ENCODE measurements at places on chromosomes 16 and 17. TPM values are rescaled to one million over a fixed set of nuclear protein-coding genes. Genes with fewer than 3 reads are reported as not detected.

DNA sequence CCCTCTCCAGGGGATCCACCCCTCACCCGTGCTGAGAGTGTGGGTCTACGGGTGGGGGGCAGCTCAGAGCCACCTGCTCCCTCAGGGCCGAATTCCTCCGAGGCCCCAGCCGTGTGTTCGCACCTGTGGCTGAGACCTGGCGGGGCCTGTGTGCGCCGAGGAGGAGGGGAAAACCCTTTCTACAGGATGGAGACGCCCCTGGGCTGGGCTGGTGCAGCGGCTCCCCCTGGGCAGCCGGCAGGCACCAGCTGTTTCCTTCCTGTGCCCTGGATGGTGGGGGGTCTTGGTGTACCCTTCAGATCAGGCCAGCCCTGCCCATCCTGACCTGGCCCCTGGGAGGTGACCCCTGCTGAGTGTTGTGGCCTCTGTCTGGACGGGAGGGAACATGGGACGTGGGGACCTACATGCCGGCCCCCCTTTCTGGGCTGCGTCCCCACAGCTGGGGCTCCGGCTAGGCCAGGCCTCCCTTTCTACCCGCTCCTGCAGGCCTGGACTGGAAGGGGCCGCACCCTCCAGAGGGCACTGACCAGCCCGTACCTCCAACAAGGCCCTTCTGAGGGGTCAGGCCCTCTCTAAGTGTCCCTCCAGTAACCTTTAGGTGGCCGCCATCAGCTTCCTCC is 28.3 kb upstream of the PABPN1L start:
- no peaks in the 10 kb centered on the region for H3K4me1 ChIP-seq
- no peaks in the 10 kb centered on the region for H3K27me3 ChIP-seq
- peaks cover 3% of the 10 kb centered on the region for H3K36me3 ChIP-seq
- no peak for DNase-seq
- H3K27ac ChIP-seq = no peak overlapping the region

NUBP2 gene
- 59.9 TPM for total RNA-seq

CNTNAP1 gene
- 2.3 TPM for total RNA-seq

GUCY2D gene
- total RNA-seq = not detected

DNA sequence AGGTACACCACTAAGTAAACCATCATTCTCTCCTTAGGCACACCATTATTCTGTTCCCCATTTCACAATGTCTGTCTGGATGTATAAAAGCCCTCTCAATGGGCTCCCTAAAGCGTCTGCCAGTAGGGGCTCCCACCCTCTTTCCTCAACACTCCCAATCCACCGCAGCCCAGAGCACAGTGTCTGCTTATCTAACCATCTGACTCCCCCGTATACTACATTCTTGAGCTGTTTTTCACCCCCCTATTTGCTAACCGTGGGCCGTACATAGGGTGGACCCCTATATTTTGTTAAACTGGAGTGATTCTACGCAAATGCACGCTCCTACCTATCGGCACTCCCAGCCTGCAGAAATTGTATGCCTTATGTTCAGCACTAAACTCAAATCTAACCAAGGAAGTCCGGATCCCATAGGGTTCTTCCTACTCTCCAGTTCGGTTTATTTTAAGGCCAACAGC is 685 bp upstream of the PSMD3 start:
- H3K36me3 ChIP-seq = peaks cover 5% of the 10 kb centered on the region
- DNase-seq = peak; percentile 13
- peak overlapping the region; percentile 86 for H3K4me3 ChIP-seq
- peaks cover 9% of the 10 kb centered on the region for H3K27me3 ChIP-seq
- H3K27ac ChIP-seq = peak overlapping the region; percentile 96

CSF3 gene
- total RNA-seq = not detected

ADGRG1 gene
- 19.7 TPM for total RNA-seq

HOXB7 gene
- total RNA-seq = 0.55 TPM

GRCh38 chr17:82400830-82401229 is 17.3 kb upstream of the HEXD start:
- H3K36me3 ChIP-seq = peaks cover 14% of the 10 kb centered on the region
- H3K27ac ChIP-seq = no peak overlapping the region
- H3K27me3 ChIP-seq = no peaks in the 10 kb centered on the region
- H3K4me3 ChIP-seq = no peak overlapping the region
- DNase-seq = no peak

GRCh38 chr16:67156143-67156844 is 3.4 kb downstream of the TRADD start:
- no peaks in the 10 kb centered on the region for H3K36me3 ChIP-seq
- DNase-seq = no peak
- peaks cover 4% of the 10 kb centered on the region for H3K4me1 ChIP-seq
- H3K27me3 ChIP-seq = peaks cover 83% of the 10 kb centered on the region
- no peak overlapping the region for H3K27ac ChIP-seq

HBA2 gene
- total RNA-seq = not detected

- H3K4me1 ChIP-seq = peaks cover 15% of the 10 kb centered on the region
- no peak for DNase-seq
- H3K27ac ChIP-seq = peak overlapping the region; percentile 81
- no peaks in the 10 kb centered on the region for H3K27me3 ChIP-seq
Measured at GRCh38 chr16:12802048-12802447, 1.6 kb downstream of the CPPED1 start.

- peaks cover 2% of the 10 kb centered on the region for H3K36me3 ChIP-seq
- H3K27me3 ChIP-seq = no peaks in the 10 kb centered on the region
- H3K4me1 ChIP-seq = no peaks in the 10 kb centered on the region
- H3K27ac ChIP-seq = no peak overlapping the region
- DNase-seq = no peak
Measured at GRCh38 chr16:55571191-55571897, 4.9 kb downstream of the CAPNS2 start.

- peaks cover 62% of the 10 kb centered on the region for H3K27me3 ChIP-seq
- no peak for DNase-seq
- H3K27ac ChIP-seq = no peak overlapping the region
- no peak overlapping the region for H3K4me3 ChIP-seq
- no peaks in the 10 kb centered on the region for H3K36me3 ChIP-seq
- H3K4me1 ChIP-seq = peaks cover 3% of the 10 kb centered on the region
Measured at GRCh38 chr16:66840883-66841282, 3.3 kb upstream of the CA7 start.

DNA sequence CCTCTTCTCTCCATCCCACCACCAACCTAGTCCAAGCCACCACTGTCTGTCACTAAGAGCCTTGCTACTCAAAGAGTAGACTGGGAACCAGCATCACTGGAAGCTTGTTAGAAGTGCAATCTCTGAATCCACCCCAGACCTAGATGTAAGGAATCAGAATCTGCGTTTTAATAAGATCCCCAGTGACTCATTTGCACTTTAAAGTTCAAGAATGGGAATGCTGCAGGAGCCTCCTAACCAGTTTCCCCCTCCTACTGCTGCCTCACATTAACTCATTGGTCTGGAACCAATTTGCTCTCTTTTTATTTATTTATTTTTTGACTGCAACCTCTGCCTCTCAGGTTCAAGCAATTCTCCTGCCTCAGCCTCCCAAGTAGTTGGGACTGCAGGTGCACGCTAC is 19.8 kb upstream of the LYRM9 start:
- no peak overlapping the region for H3K27ac ChIP-seq
- DNase-seq = no peak
- peaks cover 17% of the 10 kb centered on the region for H3K27me3 ChIP-seq
- peaks cover 5% of the 10 kb centered on the region for H3K4me1 ChIP-seq
- no peaks in the 10 kb centered on the region for H3K36me3 ChIP-seq

EFNB3 gene
- total RNA-seq = 32.3 TPM

MAPT gene
- total RNA-seq = 2.5 TPM

GRCh38 chr17:74712756-74713155 is at the start of gene CD300LF:
Gene CD300LF, minus strand, starts transcription at chr17:74712923. Its CDS starts 57 bp downstream, at chr17:74712866.
- H3K27me3 ChIP-seq = peaks cover 23% of the 10 kb centered on the region
- H3K4me1 ChIP-seq = peaks cover 4% of the 10 kb centered on the region
- H3K27ac ChIP-seq = no peak within 1 kb of the TSS
- no peak for DNase-seq

- no peak overlapping the region for H3K4me3 ChIP-seq
- no peaks in the 10 kb centered on the region for H3K36me3 ChIP-seq
- no peak overlapping the region for H3K27ac ChIP-seq
- H3K4me1 ChIP-seq = no peaks in the 10 kb centered on the region
Measured at GRCh38 chr17:33493566-33493965, 200.5 kb upstream of the ASIC2 start.

DNA sequence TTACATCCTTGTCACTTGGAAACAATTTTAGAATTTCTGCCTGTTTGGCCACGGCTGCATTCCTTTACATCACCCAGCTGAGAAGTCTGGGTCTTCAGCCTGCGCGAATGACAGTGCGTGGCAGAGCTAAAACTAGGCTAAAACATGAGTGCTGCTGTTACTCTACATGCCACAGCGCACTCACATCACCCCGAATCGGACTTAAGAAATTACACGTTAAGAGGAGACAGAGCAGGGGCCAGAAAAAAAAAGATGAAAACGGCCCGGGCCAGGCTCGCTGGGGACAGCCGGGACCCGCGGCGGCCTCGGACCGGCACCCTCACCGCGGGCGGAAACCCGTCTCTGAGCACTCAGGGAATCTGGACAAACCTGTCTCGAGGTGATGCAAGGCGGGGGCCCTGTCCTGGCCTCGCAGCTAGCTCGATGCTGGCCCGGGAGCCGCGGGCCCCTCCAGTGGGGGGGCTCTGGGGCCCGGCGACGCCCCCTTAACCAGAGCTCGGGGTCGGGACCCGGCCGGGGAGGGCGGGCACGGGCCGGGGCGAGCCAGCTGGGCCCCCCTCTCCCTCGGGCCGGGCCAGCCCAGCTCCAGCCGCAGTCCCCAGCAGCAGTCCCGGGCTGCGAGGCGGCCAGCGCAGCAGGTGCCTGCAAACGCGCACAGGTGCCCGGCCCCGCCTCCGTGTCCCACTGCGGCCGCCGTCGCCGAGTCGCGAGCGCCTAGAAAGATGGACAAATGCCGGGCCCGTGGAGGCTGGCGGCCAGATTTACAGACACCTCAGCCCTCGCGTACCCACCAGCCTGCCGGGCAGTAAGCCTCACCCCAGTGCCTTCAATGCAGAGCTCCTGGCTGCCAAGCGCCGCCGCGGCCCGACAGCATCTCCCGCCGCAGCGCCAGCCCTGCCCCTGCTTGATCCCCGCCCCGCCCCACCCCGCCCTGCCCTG is at the start of gene AKTIP:
AKTIP (minus strand) TSS at position 879 of the 939 bp plus-strand sequence. CDS start 2,950 bp downstream, outside the sequence.
- H3K36me3 ChIP-seq = peaks cover 7% of the 10 kb centered on the region
- peak; percentile 56 for DNase-seq
- peak within 1 kb of the TSS; percentile 98 for H3K27ac ChIP-seq
- peak within 1 kb of the TSS; percentile 90 for H3K4me3 ChIP-seq
- H3K27me3 ChIP-seq = no peaks in the 10 kb centered on the region
- H3K4me1 ChIP-seq = peaks cover 24% of the 10 kb centered on the region

GRCh38 chr17:7235693-7236665 is 1.7 kb upstream of the DVL2 start:
- peaks cover 41% of the 10 kb centered on the region for H3K4me1 ChIP-seq
- H3K36me3 ChIP-seq = peaks cover 16% of the 10 kb centered on the region
- peak overlapping the region; percentile 89 for H3K27ac ChIP-seq
- peak overlapping the region; percentile 94 for H3K4me3 ChIP-seq
- no peak for DNase-seq
- no peaks in the 10 kb centered on the region for H3K27me3 ChIP-seq

GRCh38 chr16:22296225-22297113 is 740 bp upstream of the POLR3E start:
- no peaks in the 10 kb centered on the region for H3K27me3 ChIP-seq
- peak overlapping the region; percentile 99 for H3K27ac ChIP-seq
- peaks cover 11% of the 10 kb centered on the region for H3K4me1 ChIP-seq

GRCh38 chr16:85515830-85516397 is 97.2 kb upstream of the GSE1 start:
- no peak overlapping the region for H3K4me3 ChIP-seq
- H3K27ac ChIP-seq = no peak overlapping the region
- peaks cover 15% of the 10 kb centered on the region for H3K4me1 ChIP-seq
- H3K36me3 ChIP-seq = peaks cover 2% of the 10 kb centered on the region
- peaks cover 8% of the 10 kb centered on the region for H3K27me3 ChIP-seq
- DNase-seq = no peak

CRISPLD2 gene
- total RNA-seq = 11.0 TPM

GRCh38 chr16:51816929-51817328 is 665.9 kb upstream of the SALL1 start:
- no peak overlapping the region for H3K27ac ChIP-seq
- H3K4me3 ChIP-seq = no peak overlapping the region
- no peaks in the 10 kb centered on the region for H3K36me3 ChIP-seq
- H3K4me1 ChIP-seq = peaks cover 12% of the 10 kb centered on the region

DNA sequence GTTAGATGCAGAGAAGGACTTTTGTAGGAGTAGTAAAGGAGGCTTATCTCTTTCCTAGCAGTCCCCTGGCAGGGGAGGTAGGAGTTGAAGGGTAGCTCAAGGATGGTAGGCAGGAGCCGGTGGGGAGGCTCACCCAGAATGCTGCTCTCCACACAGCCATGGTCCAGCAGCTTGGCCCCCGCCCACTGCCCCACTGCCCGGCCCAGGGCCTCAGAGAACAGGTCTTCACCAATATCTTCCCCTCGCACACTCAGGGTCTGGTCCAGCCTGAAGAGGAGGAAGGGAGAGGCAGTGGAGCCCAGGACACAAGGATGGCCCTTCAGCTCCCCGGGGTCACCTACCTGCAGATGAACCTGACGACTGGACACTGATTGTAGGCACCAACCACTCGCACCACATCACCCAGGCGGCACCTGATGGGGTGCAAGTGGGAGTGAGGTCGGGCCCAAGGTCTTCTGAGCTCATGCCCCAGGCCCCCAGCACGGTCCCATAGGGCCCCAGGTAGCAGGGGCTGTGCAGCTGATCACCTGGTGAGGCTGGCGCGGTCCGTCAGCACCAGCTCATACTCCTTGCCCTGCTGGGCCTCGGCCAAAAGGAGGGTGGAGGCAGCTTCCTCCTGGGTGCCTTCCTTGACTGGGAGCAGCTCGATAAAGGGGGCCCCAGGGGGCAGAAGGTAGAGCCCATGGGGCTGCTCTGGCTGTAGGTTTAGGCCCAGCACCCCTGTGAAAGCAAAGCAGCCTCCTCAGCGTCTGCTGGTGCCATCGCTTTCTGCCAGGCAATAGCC is 3.6 kb downstream of the GHDC start:
- peaks cover 8% of the 10 kb centered on the region for H3K27me3 ChIP-seq
- DNase-seq = no peak
- no peak overlapping the region for H3K4me3 ChIP-seq
- no peaks in the 10 kb centered on the region for H3K36me3 ChIP-seq
- H3K4me1 ChIP-seq = peaks cover 2% of the 10 kb centered on the region

GRCh38 chr17:10992106-10992880 is 154.4 kb upstream of the PIRT start:
- H3K4me1 ChIP-seq = peaks cover 24% of the 10 kb centered on the region
- H3K4me3 ChIP-seq = no peak overlapping the region
- DNase-seq = no peak
- peaks cover 21% of the 10 kb centered on the region for H3K27me3 ChIP-seq
- H3K27ac ChIP-seq = peak overlapping the region; percentile 30

DNA sequence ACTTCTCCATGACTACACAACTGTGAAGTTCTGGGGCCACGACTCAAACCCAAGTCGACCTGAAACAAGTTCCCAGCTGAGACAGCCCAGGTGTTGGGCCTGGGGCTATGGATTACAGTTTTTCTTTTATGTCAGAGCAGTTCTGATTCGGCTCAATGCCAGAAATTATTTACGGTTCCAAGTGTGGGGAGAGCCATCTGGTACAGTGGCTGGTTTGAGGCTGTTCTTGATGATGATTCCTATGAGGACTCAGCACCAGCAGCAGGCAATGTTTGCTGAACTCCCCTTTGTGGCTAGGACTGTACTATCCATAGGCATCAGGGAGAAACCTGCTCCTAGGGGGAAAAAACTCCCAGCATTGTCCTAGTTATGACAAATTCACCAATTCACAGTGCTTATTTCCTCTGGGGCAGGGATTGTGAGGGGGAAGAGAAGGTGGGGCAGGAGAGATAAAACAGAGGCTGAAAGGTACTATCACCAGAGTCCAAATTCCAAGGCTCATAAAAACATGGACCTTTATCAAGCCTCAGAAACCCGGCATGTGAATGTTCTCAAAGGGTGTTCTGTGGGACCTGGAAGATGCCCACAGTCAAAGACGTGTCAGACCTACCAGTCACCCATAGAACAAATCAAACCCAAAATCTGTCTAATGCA is 18.2 kb upstream of the CMTM4 start:
- no peak overlapping the region for H3K4me3 ChIP-seq
- H3K27ac ChIP-seq = peak overlapping the region; percentile 76
- H3K4me1 ChIP-seq = peaks cover 4% of the 10 kb centered on the region
- no peak for DNase-seq
- H3K36me3 ChIP-seq = peaks cover 4% of the 10 kb centered on the region
- H3K27me3 ChIP-seq = no peaks in the 10 kb centered on the region

Measured in progenitor cell of endocrine pancreas (in vitro differentiated cells).